ENCODE measurements at places on chromosomes 3 and 15.

- no peak for DNase-seq
These were observed 120.2 kb upstream of the IGSF10 start for GRCh38 chr3:151581035-151581434.

- DNase-seq: no peak
These were observed 160.1 kb downstream of the FBLN2 start for GRCh38 chr3:13708871-13709595.

- DNase-seq: no peak
These were observed 161.1 kb downstream of the CLSTN2 start for GRCh38 chr3:140096037-140096436.

DNA sequence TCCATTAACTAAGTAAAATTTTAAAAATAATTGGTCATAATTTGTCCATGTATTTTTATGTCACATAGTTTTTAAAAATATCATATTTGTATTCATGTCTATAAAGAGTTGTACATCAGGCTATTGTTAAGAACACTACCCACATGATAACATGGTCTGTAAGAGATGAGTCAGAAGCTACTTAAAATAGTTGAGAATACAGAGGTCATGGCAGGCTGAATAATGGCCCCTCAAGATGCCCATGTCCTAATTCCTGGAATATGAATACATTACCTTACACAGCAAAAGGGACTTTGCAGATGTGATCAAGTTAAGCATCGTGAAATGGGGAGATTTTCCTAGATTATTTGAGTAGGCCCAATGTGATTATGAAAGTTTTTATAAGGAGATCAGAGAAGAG, 782.9 kb upstream of the GOLIM4 start:
- DNase-seq: no peak

DNA sequence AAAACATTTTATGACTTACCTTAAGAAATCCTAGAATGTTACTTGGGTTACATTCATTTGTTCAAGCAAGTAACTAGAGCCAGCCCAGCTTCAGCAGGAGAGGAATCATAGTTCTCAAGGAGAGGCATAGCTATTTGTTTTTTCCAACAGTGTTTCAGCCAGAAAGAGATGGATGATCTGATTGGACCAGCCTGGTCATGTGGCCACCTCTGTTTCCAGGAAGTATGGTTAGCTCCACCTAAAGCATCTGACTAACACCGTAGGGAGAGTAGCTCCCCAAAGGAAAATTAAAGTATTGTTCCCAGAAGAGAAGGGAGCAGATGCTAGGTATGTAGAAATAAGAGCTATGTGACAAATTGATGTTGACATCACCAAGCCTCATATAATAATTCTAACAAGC, 417.1 kb downstream of the TAFA4 start:
- DNase-seq: no peak

DNA sequence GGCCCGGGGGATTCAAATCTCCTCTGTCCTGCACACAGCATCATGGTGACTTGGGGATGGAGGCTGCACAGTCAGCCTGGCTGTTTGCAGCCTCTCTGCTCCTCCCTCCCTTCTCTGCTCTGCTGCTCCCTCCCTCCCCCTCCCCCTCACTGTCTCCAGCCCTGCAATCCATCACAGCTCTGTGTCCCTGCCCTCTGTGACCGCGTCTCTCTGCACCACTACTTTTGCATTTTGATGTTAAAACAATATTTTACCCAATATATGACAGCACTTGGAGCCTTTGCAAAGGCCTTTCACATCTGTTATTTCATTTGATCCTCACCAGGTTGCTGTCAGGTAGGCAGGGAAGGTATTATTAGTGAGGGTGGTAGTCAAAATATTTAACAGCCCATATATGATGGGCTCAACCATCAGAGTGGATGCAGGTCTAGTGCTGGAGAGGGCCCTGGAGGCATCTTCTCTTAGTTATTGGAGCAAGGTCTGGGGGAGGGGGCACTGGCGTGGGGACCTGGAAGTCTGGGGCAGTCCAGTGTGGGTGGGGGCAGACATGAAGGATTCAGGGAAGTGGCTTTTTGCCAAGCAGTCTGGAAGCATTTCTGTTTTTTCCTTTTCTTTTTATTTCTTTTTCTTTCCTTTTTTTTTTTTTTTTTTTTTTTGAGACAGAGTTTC, 16.3 kb upstream of the VPS8 start:
- no peak for DNase-seq

DNA sequence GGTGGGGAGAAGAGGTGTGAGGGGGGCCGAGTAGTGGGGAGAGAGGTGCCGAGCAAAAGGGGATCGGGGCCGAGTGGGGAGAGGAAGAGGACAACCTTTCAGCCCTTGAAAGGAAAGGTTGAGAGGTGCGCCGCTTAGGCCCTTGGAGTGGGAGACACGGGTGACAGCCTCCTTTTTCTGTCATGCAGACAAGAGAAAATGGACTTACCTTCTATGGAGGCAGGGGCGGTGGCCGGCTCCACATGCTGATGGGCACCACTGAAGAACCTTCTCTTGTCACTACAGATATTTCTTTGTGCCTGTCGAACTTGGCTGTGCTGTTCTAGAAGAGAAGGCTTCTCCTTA, 421 bp downstream of the KLHL18 start:
- DNase-seq: peak; percentile 40

DNA sequence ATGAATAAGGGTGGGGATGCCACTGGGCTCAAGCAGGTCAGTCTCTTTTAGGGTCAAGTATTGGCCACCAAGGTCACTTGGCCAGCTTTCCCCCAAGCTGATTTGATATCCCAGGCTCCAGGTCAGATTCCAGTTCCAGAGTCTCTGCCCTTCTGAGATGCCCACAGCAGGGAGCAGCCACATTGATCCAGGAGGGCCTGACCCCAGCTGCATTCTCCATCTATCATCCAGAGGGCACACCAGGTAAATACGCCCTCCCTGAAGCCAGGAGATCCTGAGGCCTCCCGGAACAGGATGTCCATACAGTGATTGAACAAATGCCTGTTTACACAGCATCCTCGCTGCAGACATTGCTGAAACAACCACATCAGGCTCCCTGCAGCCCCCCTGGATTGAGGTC, 264.6 kb upstream of the TLE3 start:
- no peak for DNase-seq

DNA sequence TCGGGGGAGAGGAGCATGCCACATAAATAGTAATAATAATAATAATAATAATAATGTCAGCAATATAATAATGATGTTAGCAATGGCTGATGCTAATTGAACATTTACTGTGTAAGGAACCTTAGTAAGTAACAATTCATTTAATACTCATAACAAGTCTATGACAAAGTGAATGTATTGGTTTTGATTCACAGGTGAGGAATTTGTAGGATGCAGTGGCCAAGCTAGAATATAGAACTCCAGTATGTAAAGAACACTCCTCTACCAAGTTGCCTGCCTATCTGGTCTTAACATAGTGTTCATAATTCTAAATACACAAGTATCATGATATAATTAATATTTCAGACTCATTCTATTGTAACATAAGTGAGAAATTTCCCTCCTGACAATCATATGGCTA, 1016.5 kb downstream of the ROBO1 start:
- DNase-seq: no peak

GRCh38 chr15:62240121-62241096, 75.3 kb upstream of the C2CD4B start:
- no peak for DNase-seq

DNA sequence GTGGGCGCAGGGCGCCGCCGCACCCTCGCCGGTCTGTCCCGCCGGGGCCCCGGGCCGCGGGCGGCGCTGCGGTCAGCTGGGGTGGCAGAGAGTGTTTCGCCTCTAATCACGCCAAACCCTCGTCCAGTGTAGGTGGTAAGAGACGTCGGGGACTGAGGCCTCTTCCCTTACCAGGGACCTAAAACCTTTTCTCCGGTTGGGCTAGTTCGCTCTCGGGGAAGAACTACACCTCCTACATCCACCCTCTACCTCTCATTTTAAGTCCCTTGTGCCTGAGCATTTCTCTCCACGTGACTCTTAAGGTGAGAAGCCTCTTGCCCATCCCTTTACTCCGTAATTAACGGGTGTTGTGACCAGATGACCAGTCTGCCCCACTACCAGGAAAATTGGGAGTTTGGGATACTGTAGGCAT, 520 bp downstream of the TMEM42 start:
- no peak for DNase-seq

DNA sequence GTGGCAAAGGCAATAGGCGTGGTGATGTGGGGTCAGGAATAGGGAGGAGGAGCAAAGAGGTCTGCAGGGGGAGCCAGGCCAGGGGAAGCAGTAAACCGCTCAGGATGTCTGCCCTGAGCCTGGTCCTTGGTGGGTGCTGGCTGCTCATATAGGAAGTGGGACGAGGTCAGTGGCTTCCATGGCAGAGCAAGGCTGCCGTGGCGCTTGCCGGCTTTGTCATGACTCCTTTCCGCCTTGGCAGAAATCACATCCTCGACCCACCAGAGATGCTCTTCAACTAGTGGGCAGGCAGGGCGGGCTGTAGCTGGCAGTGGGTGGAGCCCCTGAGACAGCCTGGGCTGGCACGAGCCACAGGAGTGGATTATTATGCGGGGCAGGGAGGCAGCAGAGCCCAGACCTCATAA, 13.1 kb upstream of the SKOR1 start:
- DNase-seq: no peak

DNA sequence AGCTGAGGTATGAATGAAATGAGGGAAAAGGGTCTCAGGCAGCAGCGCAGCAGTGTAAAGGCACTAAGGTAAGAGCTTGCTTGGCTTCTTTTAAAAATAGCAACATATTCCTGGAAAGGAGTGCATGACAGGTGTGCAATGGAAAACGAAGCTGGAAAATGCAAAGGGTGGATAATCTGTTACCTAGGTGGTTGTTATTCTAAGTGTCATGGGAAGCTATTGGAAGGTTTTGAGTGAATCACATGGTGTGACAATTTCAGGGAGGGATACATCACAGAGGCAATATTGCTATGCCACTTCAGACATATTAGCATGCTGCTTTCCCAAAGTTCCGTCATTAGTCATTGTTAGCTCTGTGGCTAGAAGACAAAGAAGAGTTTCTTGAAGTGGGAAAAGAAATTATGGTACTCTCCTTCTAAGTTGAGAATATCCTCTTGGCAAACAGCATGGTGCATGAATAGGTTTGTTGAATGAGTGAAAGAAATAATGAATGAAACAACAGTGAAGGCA, 28.7 kb upstream of the TMEM45A start:
- no peak for DNase-seq

GRCh38 chr3:77039606-77040171, at the start of gene ROBO2:
TSS of gene ROBO2 (plus strand) at chr3:77040099. CDS start at chr3:77040786, 687 bp downstream.
- no peak for DNase-seq

DNA sequence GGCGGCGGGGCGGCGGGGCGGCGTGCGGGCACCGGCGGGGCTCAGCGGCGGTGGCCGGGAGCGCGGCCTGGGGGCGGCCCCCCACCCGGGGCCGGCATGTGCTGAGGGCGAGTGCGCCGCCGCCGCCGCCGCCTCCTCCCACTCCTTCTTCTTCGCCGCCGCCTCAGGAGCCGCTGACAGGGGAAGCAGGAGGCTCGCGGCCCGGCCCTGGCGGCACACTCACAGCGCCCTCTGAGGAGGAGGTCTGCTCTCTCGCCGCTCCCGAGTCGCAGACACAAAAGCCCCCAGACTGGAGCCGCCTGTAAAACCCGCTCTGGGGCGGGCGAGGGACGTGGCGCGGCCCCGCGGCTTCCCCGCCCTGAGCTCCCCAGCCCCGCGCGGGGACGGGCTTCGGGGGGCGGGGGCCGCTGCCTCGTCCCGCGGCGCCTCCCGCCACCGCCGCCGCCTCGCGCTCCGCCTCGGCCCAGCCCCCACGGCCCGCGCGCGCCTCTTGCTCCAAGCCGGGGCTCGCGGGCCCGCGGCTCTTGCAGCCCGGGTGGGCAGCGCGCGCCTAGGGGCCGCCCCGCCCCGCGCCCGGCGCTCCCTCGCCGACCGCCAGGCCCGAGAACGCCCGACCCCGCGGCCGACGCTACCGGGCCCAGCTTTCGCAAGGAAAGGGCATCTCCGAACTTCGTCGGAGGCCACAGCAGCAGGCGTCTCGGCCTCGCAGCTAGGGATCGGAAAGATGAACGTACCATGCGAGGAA, at the start of gene PYGO1:
PYGO1 (minus strand) TSS at position 276 of the 745 bp plus-strand sequence. CDS start 462 bp downstream, outside the sequence.
- peak; percentile 34 for DNase-seq

- no peak for DNase-seq
These were observed 7.9 kb downstream of the FEM1B start for GRCh38 chr15:68285259-68285980.

DNA sequence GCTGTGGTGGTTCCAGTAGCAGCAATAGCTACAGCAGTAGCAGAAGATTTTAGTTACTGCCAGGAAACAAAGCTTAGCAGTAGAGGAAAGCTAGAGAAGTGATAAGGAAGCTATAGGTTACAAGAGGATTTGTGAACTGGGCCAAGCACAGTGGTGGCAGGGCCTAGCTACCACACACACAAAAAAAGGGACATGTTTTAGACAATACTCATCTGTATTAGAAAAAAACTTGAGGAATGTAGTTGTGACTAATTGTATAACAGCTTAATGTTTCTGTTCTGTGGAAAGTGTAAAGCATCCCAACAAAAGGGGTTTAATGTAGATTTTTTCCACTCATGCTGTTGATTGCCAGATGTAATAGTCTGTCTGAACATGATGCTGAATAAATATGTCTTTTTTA, 29.9 kb upstream of the PFN2 start:
- no peak for DNase-seq

DNA sequence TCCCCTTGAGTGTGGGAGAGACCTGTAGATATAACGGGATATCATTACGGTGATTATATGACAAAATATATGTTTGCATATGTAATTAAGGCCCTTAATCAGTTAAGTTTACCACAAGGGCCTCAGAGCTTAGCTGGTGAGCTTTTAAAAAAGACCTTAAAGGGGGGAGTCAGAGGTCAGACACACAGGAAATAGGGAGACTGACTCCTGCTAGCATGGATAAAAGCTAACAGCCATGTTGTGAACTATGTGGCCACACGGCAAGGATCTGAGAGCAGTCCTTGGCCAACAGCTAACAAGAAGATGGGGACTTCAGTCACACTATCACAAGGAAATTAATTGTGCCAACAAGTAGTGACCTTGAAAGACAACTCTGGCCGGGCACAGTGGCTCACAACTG, 3.1 kb downstream of the STAG1 start:
- DNase-seq: no peak

DNA sequence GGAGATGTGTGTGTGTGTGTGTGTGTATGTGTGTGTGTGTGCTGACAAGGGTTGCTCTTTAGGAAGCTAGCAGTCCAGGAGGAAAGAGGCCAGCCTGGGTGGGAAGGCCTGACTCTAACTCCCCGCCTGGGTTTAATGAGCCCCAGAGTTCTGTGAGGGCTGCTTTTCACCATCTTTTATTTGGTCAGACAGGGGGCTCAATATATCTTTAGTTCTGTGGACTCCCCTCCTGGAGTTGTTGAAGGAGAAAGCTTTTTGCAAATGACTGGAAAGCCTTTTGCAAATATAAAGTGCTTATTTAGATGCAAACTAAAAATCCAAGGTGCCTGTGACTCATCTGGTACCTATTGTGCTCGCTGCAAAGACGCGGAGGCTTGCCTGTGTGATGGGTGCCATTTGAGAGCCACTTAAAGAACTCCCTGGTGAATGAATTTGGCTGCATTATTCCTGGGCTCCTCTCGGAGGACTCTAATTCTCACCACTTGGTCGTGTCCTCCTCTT, 24.5 kb downstream of the DRD3 start:
- no peak for DNase-seq

Data from stimulated activated CD4-positive, alpha-beta T cell treated with anti-CD3 and anti-CD28 coated beads, Interleukin-2, amount 100 ng/mL, for 24 hours (primary cell).